ENCODE measurements at places on chromosomes 12 and 14.

- peak; percentile 21 for DNase-seq
Observed at GRCh38 chr12:94074980-94075629, 73.3 kb upstream of the PLXNC1 start.

- DNase-seq: no peak
Observed at GRCh38 chr14:23431486-23431885, 4.0 kb downstream of the MYH7 start.

- no peak for DNase-seq
Observed at GRCh38 chr12:117819160-117819559, 149.6 kb downstream of the KSR2 start.

DNA sequence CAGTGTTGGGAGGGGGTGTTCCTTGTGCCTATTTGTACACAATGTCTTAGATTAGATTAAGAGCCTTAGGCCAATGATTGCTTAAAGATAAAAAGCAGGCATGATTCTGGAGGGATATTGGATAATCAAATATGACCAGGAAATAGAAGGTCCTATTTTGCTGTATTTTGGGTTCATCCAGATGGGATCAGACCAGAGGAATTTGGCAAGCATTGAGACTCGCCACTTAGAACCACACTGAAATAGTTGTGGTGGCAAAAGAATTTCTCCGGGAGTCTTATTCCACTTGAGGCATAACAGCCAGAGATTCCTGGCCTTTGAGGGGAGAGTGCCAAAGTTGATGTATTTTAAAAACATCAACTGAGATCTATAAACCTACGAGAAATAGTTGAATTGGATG is 327.2 kb downstream of the RAD51B start:
- DNase-seq: peak; percentile 53

GRCh38 chr12:28967426-28967825 is 181.7 kb upstream of the FAR2 start:
- DNase-seq: no peak

GRCh38 chr14:81371802-81372201 is 28.3 kb downstream of the STON2 start:
- no peak for DNase-seq

DNA sequence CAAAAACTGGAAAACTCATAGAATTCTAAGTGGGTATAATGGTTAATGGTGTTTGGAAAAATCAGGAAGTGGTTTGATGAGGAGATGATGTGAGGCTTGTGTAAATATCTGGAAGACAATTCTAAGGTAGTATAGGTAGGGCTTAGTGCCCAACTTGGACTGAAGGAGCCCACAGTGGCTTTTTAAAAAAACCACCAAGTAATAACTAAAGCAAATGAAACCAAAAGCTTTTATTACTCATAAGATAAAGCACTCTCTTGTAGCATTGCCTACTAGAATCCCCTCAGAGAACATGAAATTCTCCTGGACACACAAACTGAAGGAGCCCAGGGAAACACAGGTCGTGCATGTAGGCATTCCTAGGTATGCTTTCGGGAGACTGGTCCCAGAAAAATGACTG is 324.5 kb downstream of the NELL2 start:
- no peak for DNase-seq

DNA sequence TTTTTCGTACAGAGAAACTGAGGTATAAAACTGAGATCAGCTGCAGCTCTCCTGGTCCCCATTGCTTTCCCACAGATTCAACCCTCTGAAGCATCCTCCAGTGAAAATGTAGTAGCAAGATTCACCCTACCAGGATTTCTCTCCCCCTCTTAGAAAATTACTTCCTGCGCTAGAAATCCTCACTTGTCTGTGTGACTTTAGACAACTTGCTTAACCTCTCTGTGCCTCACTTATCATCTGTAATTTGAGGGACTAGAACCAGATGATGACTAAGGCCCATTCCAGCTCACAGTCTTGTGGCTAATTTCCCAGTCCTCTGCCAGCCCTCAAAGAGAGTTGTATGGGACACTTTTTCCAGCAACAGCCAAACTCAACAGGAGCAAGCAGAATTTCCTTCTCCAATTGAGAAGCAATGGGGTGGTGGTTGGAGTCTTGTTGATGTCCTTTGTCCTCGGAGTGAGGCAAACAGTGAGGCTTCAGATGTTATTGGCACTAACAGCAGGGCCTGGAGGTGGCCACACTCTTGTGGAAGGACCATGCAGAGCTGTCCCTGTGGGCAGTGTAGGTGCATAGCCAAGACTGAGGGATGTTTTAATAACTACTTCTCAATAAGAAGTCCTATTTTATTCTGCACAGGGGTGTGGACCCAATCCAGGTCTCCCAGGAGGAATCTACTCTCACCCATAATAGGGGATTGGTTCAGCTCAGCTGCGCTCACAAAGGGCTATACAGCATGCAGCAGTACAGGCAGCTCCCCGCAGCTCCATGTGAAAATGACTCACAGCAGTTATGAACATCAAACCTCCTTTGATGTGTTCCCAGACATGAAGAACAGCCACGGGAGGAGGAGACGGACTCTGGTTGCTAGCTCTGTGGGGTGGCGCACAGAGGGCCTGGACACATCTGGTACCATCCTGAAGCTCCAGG is 200.1 kb downstream of the DAD1 start:
- peak; percentile 74 for DNase-seq

GRCh38 chr12:112130441-112130998 is 5.2 kb downstream of the TRAFD1 start:
- no peak for DNase-seq

GRCh38 chr14:38291681-38292467 is 36.0 kb upstream of the CLEC14A start:
- no peak for DNase-seq

DNA sequence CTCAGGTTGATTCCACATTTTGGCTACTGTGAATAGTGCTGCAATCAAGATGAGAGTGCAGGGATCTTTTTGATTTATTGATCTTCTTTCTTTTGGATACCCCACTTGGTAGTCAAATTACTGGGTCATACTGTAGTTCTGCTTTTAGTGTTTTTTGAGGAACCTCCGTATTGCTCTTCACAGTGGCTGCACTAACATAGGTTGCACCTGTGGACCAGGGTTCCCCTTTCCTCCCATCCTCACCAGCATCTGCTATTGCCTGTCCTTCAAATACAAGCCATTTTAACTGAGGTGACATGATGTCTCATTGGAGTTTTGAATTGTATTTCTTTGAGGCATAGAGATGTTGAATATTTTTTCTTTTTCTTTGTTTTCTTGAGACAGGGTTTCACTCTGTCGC is 152.5 kb upstream of the TMEM132C start:
- DNase-seq: no peak

GRCh38 chr12:62922539-62922938 is 12.4 kb downstream of the PPM1H start:
- no peak for DNase-seq

DNA sequence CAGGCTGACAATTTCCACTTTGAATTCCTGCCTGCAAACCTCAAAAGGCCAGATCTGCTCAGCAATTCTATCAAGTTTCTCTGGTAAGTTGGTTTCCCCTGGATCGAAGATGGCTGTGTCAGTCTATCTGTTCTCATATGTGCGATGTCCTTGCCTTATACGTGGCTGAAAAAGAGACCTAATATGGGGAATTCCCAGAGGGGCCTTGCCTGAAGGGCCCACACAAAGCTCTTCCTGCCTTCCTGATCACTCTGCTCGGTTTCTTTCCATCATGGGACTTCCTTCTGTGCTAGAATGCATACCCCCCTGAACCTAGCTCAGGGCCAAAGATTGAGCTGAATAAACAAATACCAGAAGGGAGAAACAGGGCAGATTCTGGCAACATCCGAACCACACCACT is 13.2 kb downstream of the TCL1B start:
- DNase-seq: no peak

GRCh38 chr14:77141214-77142004 is at the start of gene ZDHHC22:
Gene ZDHHC22 (minus strand): TSS chr14:77141791. CDS start chr14:77139738, 2,053 bp downstream.
- no peak for DNase-seq

GRCh38 chr12:116389990-116390389 is 112.5 kb upstream of the MED13L start:
- DNase-seq: peak; percentile 77

GRCh38 chr14:104428333-104428851 is 151.2 kb upstream of the C14orf180 start:
- no peak for DNase-seq

DNA sequence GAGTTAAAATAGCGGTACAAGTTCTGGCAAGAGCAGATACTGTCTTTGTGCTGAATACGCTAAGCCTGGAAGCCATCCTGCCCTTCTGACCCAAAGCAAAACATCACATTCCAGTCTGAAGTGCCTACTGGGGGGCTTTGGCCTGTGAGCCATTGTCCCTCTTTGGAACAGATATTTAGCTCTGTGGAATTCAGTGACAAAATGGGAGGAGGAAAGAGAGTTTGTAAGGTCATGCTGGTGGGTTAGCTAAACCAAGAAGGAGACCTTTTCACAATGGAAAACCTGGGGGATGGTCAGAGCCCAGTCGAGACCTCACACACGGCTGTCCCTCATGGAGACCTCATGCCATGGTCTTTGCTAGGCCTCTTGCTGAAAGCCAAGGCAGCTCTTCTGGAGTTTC is 18.5 kb downstream of the EMP1 start:
- DNase-seq: no peak

GRCh38 chr12:126219139-126219538 is 1153.9 kb downstream of the AACS start:
- DNase-seq: no peak

GRCh38 chr12:92503971-92504593 is 198.7 kb upstream of the PLEKHG7 start:
- no peak for DNase-seq

- no peak for DNase-seq
Observed at GRCh38 chr12:5222011-5222461, 178.4 kb downstream of the KCNA5 start.
